ENCODE measurements at places on chromosomes 2 and 18.

- no peak for DNase-seq
Measured at GRCh38 chr18:11050966-11051365, 98.4 kb downstream of the PIEZO2 start.

DNA sequence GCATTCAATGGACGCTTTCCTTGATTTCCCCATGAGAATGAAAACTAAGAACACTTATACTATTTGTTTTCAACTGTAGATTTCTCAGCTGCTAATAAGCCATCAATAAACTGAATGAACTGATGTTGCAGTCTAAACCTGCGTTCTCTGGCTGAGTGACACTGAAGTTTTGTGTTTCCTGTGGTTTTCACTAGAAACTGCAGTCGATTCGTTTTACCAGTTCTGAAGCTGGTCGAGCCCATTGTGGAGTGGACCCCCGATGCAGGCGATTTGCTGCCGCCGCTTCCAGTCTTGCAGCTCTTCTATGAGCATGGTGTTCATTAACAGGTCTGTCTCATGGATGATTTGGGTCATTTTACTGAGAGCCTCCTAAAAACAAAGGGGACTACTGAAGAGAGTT is 50.6 kb upstream of the STAT1 start:
- no peak for DNase-seq

DNA sequence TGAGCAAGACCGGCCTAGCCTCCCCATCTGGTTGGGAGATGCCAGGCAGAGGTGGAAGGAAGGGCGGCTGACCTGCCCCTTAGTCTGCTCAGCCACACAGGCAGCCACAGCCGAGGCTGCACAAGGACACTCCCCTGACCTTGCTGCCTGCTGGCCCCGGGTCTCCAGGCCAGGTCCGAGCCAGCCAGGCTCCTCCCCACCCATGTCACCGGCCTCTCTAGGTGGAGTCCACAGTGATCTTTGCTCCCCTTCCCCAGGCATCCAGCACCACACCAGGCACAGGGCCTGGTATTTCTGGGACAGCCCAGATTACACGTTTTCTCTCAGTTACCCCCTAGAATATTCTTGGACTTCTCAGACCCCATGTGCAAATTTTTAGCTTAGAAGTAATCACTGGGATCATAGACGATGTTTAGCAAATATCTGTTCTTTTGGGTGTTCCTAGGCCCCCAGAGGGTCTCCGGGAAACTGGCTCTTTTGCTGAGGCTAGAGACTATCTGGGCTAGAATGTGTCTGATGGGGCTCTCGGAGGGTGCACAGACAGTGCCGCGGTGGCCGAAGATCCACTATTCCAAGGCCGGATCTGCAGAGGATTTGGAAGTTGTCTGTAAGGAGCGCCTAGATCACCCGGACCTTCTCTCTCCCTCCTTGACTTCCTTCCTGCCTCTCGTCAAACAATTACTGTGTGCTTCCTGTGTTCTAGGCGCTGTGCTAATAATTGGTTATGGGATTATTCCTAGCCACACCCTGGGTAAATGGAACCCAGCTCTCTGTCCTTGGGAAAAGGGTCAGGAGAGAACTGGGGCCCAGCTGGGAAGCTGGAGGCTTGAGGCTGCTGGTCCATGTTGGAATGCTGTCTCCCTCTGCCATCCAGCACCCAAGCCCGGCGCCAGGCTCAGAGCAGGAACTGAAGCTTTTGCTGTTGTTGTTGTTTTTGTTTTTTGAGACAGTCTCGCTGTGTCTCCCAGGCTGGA is 46.9 kb downstream of the ODC1 start:
- no peak for DNase-seq

DNA sequence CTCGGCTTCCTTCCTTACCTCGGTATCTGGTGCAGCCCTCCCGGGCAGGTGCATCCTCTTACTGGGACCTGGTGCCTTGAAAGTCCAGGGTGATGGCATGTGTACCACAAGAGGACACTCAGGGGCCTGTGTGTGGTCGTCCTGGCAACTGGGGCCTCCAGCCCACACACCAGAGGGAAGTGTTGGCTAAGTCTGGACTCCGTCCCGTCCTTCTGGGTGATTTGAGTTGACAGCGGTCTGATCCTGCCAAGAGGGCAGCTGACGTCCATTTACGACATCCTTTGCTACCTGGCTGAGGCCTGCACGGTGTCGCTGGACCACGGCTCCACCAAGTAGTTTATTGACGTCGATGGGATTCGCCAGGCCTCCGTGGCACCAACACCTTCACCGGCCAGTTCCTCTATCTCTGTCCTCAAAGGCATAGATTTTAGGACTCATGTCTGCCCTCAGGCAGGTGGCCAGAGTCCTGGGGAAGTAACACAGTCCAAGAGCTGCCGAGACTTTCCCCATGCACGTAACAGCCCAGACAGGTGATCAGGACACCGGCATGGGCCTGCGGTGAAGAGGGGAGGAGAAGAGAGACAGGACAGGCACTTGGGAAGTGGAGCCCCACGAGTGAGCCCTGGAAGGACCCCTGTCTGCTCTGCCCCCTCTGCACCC is 186.0 kb upstream of the HDAC4 start:
- DNase-seq: no peak

DNA sequence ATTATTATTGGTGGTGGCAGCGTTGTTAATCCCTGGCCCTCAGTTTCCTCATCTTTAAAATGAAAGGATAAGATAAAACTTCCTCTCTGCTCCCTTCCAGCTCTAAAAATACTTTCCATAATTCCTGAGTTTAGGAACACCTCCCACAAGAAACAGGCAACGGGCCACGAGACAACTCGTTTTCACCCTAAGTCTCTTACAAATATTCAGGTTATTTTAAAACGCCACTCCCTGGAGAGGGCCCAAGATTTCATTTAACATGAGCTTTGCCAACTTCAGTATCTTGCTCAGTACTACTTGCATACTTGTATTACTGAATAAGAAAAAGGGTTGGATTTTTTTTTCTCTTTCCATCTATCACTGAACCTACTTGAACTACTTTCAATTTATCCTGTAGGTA is 611.1 kb upstream of the FANCL start:
- DNase-seq: no peak

DNA sequence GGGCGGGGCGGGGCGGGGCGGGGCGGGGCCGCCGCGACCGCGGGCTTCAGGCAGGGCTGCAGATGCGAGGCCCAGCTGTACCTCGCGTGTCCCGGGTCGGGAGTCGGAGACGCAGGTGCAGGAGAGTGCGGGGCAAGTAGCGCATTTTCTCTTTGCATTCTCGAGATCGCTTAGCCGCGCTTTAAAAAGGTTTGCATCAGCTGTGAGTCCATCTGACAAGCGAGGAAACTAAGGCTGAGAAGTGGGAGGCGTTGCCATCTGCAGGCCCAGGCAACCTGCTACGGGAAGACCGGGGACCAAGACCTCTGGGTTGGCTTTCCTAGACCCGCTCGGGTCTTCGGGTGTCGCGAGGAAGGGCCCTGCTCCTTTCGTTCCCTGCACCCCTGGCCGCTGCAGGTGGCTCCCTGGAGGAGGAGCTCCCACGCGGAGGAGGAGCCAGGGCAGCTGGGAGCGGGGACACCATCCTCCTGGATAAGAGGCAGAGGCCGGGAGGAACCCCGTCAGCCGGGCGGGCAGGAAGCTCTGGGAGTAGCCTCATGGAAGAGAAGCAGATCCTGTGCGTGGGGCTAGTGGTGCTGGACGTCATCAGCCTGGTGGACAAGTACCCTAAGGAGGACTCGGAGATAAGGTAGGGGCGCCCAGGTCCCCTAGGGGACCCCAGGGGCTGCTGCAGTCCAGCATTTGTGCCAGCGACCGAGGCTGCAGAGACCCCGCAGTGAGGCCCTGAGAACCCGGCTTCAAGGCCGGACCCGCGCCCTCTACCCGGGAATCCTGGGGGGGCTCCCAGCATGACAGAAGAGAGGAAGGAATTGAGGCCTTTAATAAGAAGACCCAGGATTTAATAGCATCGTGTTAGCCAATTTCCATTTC is at the start of gene KHK:
TSS of gene KHK (plus strand) at position 49 of the 870 bp plus-strand sequence. CDS start at position 537, 488 bp downstream.
- DNase-seq: no peak

DNA sequence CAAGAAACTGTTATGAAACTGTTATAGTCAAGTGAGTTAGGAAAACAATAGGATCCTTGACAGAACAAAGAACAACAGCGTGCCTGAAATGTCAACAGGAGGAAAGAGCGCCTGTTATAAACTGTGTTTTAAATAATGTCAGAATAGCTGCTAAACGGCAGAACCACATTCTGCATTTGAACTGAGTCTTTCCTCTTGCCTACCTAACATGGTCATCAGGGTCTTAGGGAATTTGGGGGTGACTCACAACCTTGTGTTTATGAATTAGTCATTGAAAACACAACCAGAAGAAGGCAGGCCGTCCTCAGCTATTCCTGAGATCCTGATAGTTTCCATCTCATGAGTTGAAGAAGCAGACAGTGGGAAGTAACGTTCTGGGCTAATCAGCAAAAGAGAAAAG is 222.0 kb upstream of the FN1 start:
- DNase-seq: no peak

DNA sequence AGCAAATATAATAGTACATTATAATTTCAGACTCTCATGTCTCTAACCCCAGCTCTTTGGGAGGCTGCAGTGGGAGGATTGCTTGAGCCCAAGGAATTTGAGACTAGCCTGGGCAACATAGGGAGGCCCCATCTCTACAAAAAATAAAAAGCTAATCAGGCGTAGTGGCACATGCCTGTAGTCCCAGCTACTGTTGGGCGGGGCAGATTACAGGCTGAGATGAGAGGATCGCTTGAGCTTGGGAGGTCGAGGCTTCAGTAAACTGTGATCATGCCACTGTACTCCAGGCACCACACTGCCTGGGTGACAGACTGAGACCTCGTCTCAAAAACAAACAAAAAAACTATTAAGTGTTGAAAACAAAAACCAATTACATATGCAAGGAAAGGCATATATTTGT is 123.0 kb upstream of the MYO3B start:
- no peak for DNase-seq

GRCh38 chr2:161983331-161983651 is 90.7 kb downstream of the DPP4 start:
- DNase-seq: no peak

DNA sequence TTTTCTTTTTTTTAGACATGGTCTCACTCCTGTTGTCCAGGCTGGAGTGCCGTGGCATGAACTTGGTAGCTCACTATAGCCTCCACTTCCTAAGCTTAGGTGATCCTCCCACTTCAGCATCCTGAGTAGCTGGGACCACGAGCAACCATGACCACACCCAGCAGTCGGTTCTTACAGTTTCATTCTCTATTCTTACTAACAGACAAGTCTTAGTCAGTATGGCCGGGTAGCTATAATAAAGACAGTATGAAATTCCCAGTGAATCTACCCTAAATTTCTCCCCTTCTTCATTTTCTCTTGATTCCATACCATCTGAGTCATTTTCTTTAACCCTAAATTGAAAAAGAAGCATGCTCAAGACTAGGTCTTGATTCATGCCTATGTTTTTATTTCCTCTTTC is 775.3 kb upstream of the NRXN1 start:
- no peak for DNase-seq

DNA sequence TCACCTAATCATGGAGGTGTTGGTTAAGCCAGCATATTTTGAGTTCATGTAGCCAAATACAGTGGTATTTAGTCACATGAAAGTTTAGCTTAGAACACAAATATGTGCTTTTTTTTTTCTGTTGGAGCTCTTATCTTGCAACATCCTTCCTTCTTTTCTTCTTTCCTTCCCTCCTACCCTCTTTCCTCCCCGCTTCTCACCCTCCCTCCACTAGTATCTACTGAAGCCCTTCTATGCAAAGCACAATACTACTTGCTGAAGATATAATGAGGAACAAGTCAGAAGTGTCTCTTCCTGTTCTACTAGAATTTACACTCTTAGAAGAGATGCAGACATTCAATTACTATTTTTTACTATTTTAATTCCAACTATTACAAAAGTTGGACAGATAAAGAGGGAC is 105.0 kb upstream of the ITGA4 start:
- no peak for DNase-seq

- DNase-seq: no peak
Measured at GRCh38 chr18:12911929-12912703, 28.1 kb upstream of the PTPN2 start.

GRCh38 chr2:187541086-187542085 is 12.8 kb downstream of the TFPI start:
- no peak for DNase-seq

DNA sequence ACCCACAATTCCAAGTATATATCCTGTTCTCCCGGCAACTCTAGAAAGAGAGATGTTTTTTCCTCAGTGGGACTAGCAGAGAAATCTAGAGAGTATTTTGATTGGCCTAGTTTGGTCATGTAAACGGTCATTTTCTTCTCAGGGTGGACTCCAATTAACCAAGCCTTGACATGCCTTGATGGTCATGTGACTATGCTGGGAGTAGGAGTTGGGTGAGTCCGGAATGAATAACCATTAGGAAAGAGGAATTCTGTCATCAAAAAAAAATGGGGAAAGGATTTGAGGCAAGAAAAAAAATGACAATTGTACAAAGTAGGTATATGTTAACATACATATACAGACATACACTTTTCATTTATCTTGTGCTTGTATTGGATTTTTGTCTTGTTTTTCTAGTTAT is 248.2 kb upstream of the CDH20 start:
- no peak for DNase-seq

- DNase-seq: no peak
Measured at GRCh38 chr2:118834901-118835745, 12.3 kb downstream of the EN1 start.

- peak; percentile 7 for DNase-seq
Measured at GRCh38 chr2:44392338-44392943, 30.7 kb downstream of the CAMKMT start.

- DNase-seq: no peak
Measured at GRCh38 chr2:11227595-11227994, 72.3 kb downstream of the SLC66A3 start.

All from activated CD8-positive, alpha-beta memory T cell treated with anti-CD3 and anti-CD28 coated beads for 4 hours (primary cell).